ENCODE measurements at places on chromosomes 2 and 18.

- no peak for DNase-seq
Observed at GRCh38 chr2:98580656-98581284, 27.5 kb downstream of the COA5 start.

GRCh38 chr18:47264308-47264700 lies 12.8 kb upstream of the SKOR2 start:
- no peak for DNase-seq

- DNase-seq: peak; percentile 83
Observed at GRCh38 chr2:85811180-85812093, 57.6 kb downstream of the ATOH8 start.

- DNase-seq: no peak
Observed at GRCh38 chr2:46469116-46469515, 10.2 kb upstream of the TMEM247 start.

GRCh38 chr2:7816233-7816632 lies 865.6 kb upstream of the ID2 start:
- DNase-seq: no peak

- DNase-seq: no peak
Observed at GRCh38 chr18:8786483-8787370, 81.4 kb downstream of the MTCL1 start.

GRCh38 chr2:25250331-25251070 lies 82.1 kb upstream of the POMC start:
- no peak for DNase-seq

DNA sequence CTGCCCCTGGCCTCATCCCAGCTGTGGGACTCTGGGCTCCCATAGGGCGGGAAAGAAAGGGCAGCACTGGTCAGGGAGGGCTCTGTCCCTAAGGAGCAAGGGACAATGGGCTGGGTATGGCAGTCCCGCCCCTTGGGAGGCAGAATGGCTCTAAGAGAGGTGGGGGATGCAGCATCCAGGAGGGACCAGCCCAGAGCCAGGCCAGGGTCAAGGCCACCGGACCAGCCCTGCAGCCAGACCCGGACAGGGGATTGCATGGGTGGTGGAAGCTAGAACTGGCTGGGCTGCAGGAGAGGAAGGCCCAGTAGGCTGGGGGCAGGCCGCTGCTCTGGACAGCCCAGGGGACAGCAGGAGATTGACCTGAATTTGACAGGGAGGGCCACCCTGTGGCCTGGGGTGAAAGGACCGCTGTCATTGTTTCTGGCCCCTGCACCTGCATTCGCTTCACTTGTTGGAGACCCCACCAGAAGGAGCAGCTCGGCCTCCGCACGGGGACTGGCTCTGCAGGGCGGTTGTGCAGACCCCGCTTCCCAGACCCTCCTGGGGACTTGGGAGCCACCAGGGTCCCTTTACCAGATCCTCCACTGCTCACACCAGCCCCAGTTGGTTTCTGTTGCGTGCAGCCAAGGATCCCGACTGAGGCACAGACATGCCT lies 14.6 kb downstream of the RAMP1 start:
- DNase-seq: no peak

DNA sequence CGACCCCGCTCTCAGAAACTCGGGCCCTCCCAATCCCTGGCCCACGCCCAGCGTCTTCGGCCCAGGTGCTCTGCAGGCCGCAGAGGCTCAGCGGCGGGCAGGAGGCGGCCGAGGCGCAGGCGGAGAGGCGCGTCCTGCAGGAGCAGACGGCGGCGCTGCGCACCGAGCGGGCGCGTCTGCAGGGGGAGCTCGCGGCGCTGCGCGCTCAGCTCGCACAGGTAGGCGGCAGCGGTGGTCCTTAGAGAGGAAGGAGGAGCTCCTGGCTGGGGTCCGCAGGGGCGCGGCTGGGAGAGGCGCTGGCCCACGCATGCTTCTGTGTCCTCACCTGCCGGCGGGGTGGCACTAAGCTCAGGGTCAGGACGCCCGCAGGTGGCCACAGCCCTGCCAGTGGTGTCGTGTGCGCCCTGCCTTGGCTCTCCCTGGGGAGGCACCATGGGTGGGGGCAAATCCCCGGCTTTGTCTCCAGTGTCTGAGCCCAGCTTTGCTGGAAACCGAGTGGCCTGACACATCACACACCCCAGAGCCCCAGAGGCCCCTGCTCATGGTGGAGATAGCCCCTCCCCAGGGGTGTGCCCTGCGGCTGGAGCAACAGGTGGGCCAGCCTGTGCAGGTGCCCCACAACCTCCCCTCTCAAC lies 14.9 kb upstream of the SNED1 start:
- no peak for DNase-seq

DNA sequence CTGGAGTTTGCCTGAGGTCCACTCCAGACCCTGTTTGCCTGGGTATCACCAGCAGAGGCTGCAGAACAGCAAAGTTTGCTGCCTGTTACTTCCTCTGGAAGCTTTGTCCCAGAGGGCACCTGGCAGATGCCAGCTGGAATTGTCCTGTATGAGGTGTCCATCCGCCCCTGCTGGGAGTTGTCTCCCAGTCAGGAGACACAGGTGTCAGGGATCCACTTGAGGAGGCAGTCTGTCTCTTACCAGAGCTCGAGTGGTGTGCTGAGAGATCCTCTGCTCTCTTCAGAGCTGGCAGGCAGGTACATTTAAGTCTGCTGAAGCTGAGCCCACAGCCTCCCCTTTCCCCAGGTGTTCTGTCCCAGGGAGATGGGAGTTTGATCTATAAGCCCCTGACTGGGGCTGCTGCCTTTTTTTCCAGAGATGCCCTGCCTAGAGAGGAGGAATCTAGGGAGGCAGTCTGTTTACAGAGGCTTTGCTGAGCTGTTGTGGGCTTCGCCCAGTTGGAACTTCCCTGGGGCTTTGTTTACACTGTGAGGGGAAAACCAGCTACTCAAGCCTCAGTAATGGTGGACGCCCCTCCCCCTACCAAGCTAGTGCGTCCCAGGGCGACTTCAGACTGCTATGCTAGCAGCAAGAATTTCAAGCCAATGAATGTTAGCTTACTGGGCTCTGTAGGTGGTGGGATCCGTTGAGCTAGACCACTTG lies 34.7 kb downstream of the TFPI start:
- no peak for DNase-seq

DNA sequence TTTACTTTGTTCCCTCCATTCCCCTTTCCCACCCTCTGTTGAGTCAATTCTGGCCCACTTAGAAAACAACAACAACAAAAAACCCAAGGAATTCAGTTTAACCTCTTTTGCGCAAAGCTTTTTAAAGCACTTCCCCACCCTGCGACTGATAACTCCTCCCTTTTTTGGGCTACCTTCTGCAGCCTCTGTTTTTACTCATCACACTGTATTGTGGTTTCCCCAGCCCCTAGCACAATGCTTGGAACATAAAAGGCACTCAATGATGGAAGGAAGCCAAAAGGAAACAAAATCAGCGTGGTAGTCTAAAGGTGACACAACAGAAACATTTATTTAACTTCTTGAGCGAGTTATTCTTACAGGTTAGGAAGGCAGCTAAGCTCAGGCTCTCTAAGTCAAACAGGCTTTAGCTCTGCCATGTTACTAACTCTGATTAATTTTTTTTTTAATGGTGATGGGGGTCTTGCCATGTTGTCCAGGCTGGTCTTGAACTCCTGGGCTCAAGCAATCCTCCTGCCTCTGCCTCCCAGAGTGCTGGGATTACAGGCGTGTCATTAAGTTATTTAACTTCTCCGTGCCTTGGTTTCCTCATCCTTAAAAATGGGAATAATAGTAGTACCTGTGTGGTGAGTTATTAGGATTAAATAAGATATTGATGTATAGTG lies 1.3 kb downstream of the CEP68 start:
- DNase-seq: no peak

- no peak for DNase-seq
Observed at GRCh38 chr2:97885841-97886240, 109.9 kb downstream of the TMEM131 start.
